ENCODE measurements at places on chromosomes 16 and 17.

GRCh38 chr17:60161598-60162330 lies 12.0 kb downstream of the CA4 start:
- no peak for DNase-seq

GRCh38 chr17:10058921-10059683 lies 139.3 kb downstream of the GAS7 start:
- no peak for DNase-seq

DNA sequence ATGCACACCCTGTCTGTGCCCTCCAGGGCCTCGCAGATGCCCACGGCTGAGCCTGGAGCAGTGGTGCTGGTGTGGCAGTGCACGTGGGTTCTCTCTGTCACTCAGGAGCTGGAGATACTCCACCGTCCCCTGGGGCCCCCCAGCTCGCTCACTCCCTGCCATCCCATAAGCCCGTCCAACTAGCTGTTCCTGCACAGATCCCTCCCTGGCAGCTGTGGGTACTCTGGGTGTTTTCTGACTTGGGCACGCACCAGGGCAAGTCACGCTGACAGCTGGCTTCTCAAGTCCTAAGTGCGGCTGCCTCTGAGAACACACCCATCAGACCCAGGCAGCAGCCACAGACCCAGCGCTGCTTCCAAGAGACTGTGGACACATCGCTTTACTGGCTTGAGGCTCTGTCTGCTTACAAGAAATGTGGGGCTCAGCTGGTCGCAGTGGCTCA lies 25.4 kb upstream of the ITGB4 start:
- no peak for DNase-seq

- DNase-seq: peak; percentile 46
Observed at GRCh38 chr17:55722016-55722736, 488 bp downstream of the TMEM100 start.

DNA sequence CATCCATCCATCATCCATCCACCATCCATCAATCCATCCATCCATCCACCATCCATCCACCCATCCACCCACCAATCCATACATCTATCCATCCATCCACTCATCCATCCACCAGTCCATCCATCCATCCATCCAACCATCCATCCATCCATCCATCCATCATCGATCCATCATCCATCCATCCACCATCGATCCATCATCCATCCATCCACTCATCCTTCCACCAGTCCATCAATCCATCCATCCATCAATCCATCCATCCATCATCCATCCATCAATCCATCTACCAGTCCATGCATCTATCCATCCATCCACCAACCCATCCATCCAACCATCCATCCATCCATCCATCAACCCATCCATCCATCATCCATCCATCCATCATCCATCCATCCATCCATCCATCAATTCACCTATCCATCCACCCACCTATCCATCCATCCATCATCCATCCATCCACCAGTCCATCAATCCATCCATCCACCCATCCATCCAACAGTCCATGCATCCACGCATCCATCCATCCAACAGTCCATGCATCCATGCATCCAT lies 39.3 kb upstream of the SSTR5 start:
- no peak for DNase-seq

DNA sequence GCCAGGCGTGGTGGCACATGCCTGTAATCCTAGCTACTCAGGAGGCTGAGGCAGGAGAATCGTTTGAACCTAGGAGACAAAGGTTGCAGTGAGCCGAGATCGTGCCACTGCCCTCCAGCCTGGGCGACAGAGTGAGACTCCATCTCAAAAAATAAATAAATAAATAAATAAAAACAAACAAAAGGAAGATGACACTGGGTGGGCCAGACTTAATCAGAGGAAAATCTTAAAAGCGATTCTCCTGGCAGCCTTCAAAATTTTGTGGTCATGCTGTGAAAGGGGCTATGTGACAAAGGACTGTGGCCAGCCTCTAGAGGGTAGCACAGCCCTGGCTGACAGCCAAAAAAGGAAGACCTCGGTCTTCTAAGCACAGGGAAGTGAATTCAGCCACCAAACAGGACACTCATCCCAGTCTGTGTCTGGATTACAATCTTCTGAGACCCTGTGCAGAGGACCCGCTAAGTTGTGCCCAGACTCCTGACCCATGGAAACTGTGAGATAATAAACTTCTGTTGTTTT lies 391.1 kb downstream of the CNTNAP4 start:
- DNase-seq: no peak

Measured in fibroblast of lung (primary cell).